ENCODE measurements at places on chromosomes 7 and 10.

- no peak for DNase-seq
These were observed 1.3 kb upstream of the SCRN1 start for GRCh38 chr7:29990931-29991330.

GRCh38 chr7:112399501-112399900, 50.8 kb upstream of the IFRD1 start:
- no peak for DNase-seq

- DNase-seq = no peak
These were observed 449.6 kb downstream of the KCNMA1 start for GRCh38 chr10:77188000-77188395.

DNA sequence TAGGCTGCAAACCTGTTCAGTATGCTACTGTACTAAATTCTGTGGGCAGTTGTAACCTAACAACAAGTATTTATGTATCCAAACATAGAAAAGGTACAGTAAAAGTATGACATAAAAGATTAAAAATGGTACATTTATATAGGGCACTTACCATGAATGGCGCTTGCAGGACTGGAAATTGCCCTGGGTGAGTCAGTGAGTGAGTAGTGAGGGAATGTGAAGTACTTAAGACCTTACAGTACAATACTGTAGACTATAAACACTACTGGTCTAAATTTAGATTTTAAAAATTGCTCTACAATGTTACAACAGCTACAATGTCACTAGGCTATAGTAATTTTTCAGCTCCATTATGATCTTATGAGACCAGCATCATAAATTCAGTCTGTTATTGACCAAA, 146.0 kb upstream of the GNAI1 start:
- no peak for DNase-seq

DNA sequence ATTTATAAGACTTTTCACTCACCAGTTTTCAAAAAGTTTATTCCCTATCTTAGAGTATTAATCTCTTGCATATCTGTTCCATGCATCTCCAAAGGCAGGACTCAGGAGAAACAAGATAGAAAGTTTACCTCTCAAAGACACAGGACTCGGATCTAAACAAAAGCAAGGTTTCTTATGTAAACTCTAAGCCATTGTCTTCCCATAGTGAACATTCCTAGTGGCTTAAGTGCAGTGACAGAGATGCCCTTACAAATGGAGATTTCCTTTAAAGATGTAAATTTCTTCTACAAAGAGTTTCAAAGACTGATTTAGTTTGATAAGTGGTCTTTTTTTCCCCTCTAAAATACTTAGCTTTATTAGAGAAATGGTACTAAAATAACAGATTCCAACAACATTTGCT, 209.8 kb downstream of the ACTR3B start:
- no peak for DNase-seq

DNA sequence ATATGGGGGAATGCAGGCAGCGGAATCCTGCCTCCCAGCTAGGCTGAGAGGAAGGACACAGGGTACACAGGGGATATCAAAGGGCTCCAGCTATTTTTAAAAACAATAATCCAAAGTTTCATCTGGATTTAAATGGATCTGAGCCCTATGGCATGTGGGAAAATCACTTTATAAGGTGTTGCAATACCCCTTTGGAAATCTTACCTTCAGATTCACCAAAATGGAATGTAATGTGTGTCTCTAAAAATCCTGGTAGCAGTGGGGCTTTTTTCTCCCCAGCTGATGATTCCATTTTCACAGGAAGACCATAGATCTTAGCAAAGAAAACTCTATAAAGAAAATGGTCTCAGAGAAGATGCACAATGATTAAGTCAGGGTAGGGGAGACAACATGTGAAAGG, 722.2 kb downstream of the PARD3 start:
- no peak for DNase-seq

- DNase-seq = no peak
These were observed 81.9 kb downstream of the RBM20 start for GRCh38 chr10:110725801-110726630.

DNA sequence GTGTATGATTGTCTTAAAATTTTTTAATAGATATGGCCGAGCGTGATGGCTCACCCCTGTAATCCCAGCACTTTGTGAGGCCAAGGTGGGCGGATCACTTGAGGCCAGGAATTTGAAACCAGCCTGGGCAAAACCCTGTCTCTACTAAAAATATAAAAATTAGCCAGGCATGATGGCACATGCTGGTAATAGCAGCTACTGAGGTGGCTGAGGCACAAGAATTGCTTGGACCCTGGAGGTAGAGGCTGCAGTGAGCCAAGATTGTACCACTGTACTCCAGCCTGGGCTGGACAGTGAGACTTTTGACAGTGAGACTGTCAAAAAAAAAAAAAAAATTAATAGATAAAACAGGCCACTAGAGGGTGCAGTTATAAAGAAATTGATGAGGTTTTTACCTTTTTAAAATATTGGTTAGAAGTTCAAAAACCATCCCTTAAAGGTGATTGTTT, 20.5 kb downstream of the NOM1 start:
- no peak for DNase-seq

GRCh38 chr7:21368317-21368716, 59.6 kb upstream of the SP4 start:
- no peak for DNase-seq

Data from stimulated activated CD4-positive, alpha-beta T cell treated with anti-CD3 and anti-CD28 coated beads, TNF-alpha, amount 100 ng/mL, for 48 hours (primary cell).